ENCODE measurements at places on chromosomes 12 and 14.

DNA sequence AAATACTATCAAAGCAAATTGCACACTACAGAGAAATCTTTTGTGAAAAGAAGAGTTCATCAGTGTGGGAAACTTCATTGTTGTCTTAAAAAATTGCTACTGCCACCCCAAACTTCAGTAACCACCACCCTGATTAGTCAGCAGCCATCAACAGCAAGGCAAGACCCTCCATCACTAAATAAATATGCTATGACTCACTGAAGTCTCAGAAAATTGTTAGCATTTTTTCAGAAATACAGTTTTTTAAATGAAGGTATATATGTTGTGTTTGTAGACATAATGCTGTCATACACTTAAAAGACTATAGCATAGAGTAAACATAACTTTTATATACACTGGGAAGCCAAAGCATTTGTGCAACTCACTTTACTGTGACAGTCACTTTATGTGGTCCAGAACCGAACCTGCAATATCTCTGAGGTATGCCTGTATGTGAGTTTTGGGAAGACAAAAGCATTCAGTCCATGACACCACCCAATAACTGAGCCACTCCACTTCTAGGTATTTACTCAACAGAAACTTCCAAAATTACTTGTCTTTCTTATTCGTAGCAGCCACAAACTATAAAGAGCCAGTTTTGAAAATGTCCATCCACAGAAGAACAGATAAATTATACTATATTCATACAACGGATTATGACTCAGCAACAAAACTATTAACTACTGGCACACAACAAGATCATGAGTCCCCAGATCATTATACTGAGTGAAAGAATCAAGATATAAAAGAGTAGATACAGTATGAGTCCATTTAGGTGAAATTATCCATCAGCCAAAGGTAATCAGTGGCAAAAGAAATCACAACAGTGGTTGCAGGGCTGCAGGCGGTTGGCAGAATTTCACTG, 649.6 kb downstream of the BCL11B start:
- DNase-seq: no peak

GRCh38 chr12:39505023-39505422, 62.1 kb upstream of the KIF21A start:
- DNase-seq: no peak

- no peak for DNase-seq
Measured at GRCh38 chr14:48672506-48672905, 913.7 kb downstream of the RPS29 start.

DNA sequence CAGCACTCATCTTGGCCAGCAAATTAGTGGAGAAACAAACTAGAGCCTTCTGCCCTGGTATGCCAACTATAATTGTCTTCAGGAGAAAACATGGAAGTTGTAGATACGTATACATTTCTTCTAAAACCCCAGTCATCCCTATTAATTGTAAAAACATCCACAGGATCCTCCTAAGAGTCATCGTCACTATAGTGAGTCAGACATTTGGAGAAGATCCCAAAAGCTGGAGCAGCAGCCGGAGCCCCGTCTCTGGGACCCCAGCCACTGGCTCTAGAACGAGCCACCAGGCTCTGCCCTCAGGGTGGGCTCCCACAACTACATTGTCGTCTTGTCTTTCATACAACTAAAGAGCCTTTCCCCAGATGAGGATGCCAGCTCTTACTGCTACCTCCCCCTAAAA, 15.5 kb downstream of the PRKAB1 start:
- peak; percentile 83 for DNase-seq

- DNase-seq: no peak
Measured at GRCh38 chr14:99883866-99884650, 90.8 kb downstream of the EML1 start.

GRCh38 chr12:112184056-112184887, 58.9 kb downstream of the TRAFD1 start:
- no peak for DNase-seq

DNA sequence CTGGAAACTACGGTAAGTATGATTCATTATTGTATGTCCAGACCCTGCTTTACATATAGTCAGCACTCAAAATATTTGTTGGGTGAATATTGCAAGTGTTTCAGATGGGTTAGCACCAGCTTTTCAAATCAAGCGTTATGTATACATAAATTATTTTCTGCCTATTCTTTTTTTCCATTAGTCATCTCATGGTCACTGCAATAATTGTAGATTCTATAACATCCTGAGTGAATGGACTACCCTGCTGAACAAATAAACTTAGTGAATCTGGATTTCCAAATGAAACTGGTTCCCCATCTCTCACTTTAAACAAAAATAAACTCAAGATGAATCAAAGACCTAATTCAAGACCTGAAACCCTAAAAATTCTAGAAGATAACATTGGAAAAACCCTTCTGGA, 152.3 kb downstream of the DIO2 start:
- peak; percentile 60 for DNase-seq

DNA sequence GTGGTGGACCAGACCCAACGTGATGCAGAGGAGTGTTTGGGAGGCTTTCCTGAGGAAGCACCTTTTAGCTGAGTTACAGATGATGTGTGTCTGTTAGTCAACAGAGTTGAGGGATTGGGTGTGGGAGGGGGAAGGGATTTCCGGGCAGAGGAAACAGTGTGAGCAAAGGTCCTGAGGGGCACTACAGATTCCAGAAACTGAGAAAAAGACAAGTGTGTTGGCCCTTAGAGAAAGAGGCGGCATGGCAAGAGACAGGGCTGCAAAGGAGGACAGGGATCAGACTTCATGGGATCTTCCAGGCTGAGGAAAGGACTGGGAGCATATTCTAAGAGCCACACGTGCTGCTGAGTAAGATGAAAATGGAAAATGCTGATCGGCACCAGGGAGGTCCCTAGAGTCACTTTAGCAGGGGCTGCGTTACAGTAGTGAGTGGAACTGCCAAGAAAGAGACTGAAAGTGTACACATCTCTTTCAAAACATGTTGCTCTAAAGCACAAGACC, 9.4 kb upstream of the RPS6KL1 start:
- no peak for DNase-seq

- DNase-seq: no peak
Measured at GRCh38 chr14:52825085-52825484, 33.7 kb upstream of the GNPNAT1 start.

DNA sequence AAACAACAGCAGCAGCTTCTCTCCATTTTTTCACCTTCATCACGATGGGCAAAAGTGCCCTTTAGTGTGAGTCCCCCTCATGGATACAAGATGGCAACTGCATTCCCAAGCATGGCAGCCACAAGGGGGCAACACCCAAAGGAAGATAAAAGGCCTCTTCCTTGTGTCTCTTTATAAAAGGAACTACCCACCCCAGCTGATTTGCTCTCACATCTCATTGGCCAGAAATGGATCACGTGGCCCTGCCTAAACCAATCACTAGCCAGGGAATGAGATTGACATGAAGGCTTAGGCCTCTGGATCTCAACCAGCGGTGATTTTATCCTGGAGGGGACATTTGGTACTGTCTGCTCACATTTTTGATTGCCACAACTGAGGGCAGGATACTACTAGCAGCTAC, 21.9 kb upstream of the IFT81 start:
- DNase-seq: peak; percentile 83

DNA sequence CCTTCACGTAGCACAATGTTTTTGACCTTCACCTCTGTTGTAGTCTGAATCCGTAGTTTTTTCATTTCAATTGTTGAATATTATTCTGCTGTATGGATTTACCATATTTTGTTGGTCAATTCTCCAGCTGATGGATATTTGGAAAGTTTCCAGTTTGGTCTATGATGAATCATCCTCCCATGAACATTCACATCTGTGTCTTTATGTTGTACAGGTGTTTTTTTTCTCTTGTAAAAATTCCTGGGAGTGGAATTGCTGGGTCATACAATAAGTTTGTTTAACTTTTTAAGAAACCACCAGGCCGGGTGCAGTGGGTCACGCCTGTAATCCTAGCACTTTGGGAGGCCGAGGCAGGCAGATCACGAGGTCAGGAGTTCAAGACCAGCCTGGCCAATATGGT, 36.7 kb upstream of the GNG2 start:
- DNase-seq: peak; percentile 10

GRCh38 chr12:117060246-117060928, 38.8 kb downstream of the TESC start:
- DNase-seq: no peak

- DNase-seq: peak; percentile 23
Measured at GRCh38 chr14:75989134-75989533, 3.6 kb downstream of the IFT43 start.
